ENCODE measurements at places on chromosomes 5 and 9. TPM values are rescaled to one million over a fixed set of nuclear protein-coding genes. Genes with fewer than 3 reads are reported as not detected.

CDC20B gene
- not detected for total RNA-seq

- H3K36me3 ChIP-seq, result no peaks in the 10 kb centered on the region
- no peak for DNase-seq
- no peak overlapping the region for H3K4me3 ChIP-seq
- H3K27ac ChIP-seq, result no peak overlapping the region
- H3K27me3 ChIP-seq, result no peaks in the 10 kb centered on the region
- H3K4me1 ChIP-seq, result no peaks in the 10 kb centered on the region
These were observed 423.2 kb upstream of the PAPPA start for GRCh38 chr9:115730396-115730795.

GRCh38 chr9:116464987-116465571 lies 222.0 kb upstream of the TRIM32 start:
- no peaks in the 10 kb centered on the region for H3K27me3 ChIP-seq
- H3K4me3 ChIP-seq, result no peak overlapping the region
- H3K4me1 ChIP-seq, result no peaks in the 10 kb centered on the region
- H3K27ac ChIP-seq, result no peak overlapping the region
- no peak for DNase-seq
- H3K36me3 ChIP-seq, result no peaks in the 10 kb centered on the region

DNA sequence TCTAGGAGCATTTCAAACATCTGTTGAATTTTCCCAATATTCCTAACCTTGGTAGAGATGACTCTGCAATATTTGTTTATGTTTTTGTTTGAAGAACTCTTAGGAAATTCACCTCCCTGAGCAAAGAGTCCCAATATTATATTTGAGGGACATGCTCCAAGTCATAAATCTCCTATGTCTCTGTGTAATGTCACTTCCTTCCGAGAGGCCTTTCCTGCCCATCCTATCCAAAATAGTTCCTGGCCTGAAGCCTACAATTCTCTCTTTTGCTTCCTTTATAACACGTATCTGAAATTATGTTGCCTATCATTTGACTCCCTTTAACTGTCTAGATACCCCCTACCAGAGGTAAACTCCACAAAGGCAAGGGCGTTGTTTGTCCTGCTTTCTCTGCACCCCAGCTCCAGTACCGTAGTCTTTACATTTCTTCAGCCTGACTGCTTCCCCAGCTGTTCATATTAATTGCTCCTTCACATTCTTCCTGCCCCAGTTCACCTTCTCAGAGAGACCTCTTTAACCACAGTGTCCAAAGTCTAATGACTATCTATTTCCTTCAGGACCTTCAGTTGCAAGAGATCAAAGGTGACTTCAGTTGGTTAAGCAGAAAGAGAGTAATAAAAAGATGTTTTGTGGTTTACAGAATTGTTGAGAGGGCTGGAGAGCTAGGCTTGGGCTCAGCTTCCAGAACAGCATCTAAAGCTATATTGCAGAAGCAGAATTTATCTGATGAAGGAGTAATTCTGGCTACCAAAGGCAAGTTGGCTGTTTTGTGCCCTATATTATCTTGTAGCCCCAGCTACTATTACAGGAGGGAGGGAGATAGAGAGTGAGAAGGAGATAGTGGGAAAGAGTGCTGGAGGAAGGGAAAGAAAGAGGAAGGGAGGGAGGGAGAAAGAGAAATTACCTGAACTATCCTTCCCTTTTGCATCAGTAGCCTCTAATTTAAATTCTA lies 109.3 kb upstream of the TMEM161B start:
- no peak overlapping the region for H3K4me3 ChIP-seq
- H3K4me1 ChIP-seq, result no peaks in the 10 kb centered on the region
- no peaks in the 10 kb centered on the region for H3K27me3 ChIP-seq
- no peaks in the 10 kb centered on the region for H3K36me3 ChIP-seq

F2RL2 gene
- 3.4 TPM for total RNA-seq

GRCh38 chr5:143560378-143560777 lies 156.9 kb upstream of the NR3C1 start:
- no peak overlapping the region for H3K27ac ChIP-seq
- H3K36me3 ChIP-seq, result no peaks in the 10 kb centered on the region
- no peak overlapping the region for H3K4me3 ChIP-seq
- no peaks in the 10 kb centered on the region for H3K27me3 ChIP-seq
- no peaks in the 10 kb centered on the region for H3K4me1 ChIP-seq

- peaks cover 16% of the 10 kb centered on the region for H3K4me1 ChIP-seq
- H3K4me3 ChIP-seq, result no peak overlapping the region
- DNase-seq, result no peak
- H3K27me3 ChIP-seq, result no peaks in the 10 kb centered on the region
- H3K27ac ChIP-seq, result no peak overlapping the region
These were observed 1.7 kb upstream of the NTMT1 start for GRCh38 chr9:129624168-129624759.

DNA sequence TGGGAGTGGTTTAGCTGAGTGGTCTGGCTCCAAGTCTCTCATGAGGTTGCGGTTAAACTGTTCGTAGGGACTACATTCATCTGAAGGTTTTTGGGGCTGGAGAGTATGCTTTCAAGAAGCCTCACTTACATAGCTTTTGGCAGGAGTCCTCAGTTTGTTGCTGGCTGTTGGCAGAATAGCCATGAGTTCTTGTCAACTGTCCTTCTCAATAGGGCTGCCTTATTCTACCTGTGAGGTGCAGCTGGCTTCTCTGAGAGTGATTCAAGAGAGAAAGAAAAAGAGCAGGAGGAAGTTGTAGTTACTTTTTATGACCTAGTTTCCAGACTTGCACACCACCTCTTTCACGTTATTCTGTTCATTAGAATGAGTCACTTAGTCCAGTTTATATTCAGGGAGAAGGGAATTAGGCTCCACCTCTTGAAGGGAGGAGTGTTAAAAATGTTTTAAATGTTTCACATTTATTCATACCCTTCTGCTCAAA lies 33.2 kb downstream of the YTHDC2 start:
- H3K27me3 ChIP-seq, result no peaks in the 10 kb centered on the region
- no peaks in the 10 kb centered on the region for H3K4me1 ChIP-seq
- no peaks in the 10 kb centered on the region for H3K36me3 ChIP-seq
- H3K4me3 ChIP-seq, result no peak overlapping the region
- no peak for DNase-seq

CYLC2 gene
- total RNA-seq, result not detected

DNA sequence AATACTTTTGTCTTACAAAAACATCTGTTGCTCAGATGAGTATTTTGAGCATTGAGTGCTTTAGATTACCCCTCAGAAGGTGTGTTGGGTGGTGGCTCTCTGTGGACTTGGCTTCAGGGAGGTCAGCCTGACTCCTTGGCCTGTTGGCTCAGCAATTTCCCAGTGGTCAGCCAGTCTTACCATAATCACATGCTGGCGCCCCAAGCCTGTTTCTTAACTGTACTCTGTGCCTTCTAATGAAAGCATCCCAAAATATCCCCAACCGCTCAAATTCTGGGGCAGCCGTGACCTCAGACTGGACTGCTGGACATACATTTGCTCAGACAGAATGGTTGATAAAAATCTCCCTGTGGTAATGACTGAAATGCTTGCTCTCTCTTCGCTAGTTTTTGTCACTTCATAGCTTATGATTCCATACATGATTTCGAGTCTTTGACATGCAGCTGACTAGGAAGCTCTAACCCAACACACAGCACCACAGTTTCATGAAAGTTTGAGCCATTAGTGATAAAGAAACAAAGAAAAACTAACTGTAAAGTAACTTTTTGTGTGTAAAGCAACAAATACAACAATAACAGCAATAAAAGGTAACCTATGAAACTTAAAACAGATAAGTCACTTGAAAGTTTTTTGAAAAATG lies 562.2 kb upstream of the MEF2C start:
- no peak for DNase-seq
- H3K27me3 ChIP-seq, result no peaks in the 10 kb centered on the region
- no peak overlapping the region for H3K4me3 ChIP-seq
- H3K36me3 ChIP-seq, result no peaks in the 10 kb centered on the region
- H3K4me1 ChIP-seq, result no peaks in the 10 kb centered on the region

DNA sequence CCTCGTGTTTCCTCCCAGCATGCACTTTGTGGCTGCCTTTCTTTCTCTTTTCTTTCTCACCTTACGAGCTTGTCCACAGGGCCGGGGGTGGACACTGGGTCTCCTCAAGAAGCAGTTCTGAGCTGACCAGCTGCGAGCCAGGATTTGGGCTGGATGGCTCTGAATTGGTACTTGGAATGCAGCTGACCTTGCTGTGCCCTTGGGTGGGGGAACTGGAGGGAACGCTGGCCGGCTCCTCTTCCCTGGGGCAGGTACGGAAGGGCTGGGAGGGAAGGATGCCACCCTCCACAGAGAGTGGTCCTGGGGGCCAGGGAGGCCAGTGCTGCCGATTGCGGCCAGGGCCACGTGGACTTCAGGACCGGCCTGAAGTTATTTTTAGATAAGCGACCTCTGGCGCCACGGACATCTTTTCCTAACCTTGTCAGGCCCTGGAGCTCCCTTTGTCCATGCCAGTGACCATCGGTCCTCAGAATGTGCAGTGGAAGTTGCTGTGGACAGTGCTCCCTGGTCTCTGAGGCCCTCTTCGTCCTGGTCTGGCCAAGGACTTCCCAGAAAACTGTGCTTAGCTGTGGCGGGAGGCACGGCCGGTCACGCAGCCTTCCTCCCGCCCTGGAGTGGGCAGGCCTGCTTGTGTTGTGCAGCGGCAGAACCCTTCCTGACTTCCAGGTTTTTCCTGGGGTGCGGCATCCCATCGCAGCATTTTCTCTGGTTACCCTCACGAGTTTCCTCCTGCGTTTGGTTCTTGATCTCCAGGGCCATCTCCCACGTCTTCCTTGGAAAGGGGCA lies 13.5 kb upstream of the AHRR start:
- H3K27me3 ChIP-seq, result no peaks in the 10 kb centered on the region
- no peaks in the 10 kb centered on the region for H3K4me1 ChIP-seq
- no peak overlapping the region for H3K4me3 ChIP-seq
- H3K27ac ChIP-seq, result no peak overlapping the region
- no peak for DNase-seq

- no peaks in the 10 kb centered on the region for H3K4me1 ChIP-seq
- H3K4me3 ChIP-seq, result no peak overlapping the region
- peak overlapping the region; percentile 54 for H3K27ac ChIP-seq
- H3K36me3 ChIP-seq, result no peaks in the 10 kb centered on the region
- H3K27me3 ChIP-seq, result no peaks in the 10 kb centered on the region
- no peak for DNase-seq
These were observed 11.2 kb upstream of the MARCHF3 start for GRCh38 chr5:127041571-127041970.

DNA sequence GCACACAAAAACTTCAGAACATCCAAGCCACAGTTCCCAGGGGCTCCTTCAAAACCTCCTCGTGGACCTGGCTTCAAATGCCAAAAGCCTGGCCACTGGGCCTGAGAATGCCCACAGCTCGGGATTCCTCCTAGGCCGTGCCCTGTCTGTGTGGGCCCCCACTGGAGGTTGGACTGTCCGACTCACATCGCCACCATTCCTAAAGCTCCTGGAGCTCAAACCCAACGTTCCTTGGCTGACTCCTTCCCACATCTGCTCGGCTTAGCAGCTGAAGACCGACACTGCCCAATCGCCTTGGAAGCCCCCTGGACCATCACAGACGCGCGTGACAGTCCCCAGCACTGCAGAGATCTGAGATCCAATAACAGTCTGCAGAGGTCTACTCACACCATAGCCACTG lies 7.7 kb downstream of the SIT1 start:
- H3K27me3 ChIP-seq, result no peaks in the 10 kb centered on the region
- no peak overlapping the region for H3K27ac ChIP-seq
- H3K4me1 ChIP-seq, result no peaks in the 10 kb centered on the region
- no peak for DNase-seq
- no peak overlapping the region for H3K4me3 ChIP-seq

DNA sequence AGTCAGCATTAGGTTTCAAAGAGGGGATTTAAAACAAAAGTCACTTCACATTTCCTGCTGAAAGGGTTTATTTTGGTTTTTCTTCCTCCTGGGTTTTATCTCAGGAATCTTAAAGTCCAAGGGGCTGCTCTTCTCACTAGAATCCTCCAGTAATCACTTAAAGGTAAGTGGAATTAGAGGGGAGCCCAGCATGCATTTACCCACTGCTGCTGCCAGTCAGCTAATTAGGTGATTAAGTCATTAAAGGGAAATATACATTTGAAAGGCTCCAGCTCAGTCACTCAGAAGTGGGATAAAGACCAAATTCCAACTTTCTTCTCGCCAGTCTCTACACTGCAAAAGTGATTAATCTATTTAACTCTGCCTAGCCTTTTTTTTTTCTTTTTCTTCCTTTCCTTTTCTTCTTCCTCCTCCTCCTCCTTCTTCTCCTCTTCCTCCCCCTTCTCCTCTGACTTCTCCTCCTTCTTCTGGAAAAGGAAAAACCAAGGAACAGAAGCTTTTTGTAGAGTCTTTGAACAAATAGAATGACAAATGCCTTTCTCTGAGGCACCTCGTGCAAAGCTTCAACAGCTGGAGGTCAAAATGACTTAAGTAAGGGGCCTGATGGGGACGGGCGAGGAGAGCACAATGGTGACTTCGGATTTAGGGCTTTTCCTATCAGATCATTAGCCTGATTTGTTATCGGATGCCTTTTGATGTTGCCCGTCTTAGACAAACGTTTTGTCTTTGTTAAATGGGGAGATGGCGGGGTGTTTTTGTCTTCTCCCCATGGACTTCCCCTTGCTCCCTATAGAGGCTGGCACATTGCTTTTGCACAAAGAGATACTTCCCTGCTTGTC lies 617.6 kb downstream of the IRX1 start:
- H3K4me3 ChIP-seq, result no peak overlapping the region
- H3K27me3 ChIP-seq, result no peaks in the 10 kb centered on the region
- H3K27ac ChIP-seq, result no peak overlapping the region
- no peak for DNase-seq

SREK1IP1 gene
- 13.0 TPM for total RNA-seq

GPRIN1 gene
- total RNA-seq, result 0.98 TPM

BRINP1 gene
- total RNA-seq, result 27.5 TPM

BARX1 gene
- 2.9 TPM for total RNA-seq

GRCh38 chr9:73701415-73702057 lies 549.9 kb downstream of the ANXA1 start:
- H3K4me3 ChIP-seq, result no peak overlapping the region
- H3K27ac ChIP-seq, result no peak overlapping the region
- H3K27me3 ChIP-seq, result no peaks in the 10 kb centered on the region
- DNase-seq, result no peak
- no peaks in the 10 kb centered on the region for H3K4me1 ChIP-seq
